Activated CD8-positive, alpha-beta memory T cell treated with anti-CD3 and anti-CD28 coated beads for 1 hour (primary cell): ENCODE measurements at places on chromosomes 4 and X.
A peak's percentile ranks its signal among the peaks of the same experiment; 100 is the strongest.

DNA sequence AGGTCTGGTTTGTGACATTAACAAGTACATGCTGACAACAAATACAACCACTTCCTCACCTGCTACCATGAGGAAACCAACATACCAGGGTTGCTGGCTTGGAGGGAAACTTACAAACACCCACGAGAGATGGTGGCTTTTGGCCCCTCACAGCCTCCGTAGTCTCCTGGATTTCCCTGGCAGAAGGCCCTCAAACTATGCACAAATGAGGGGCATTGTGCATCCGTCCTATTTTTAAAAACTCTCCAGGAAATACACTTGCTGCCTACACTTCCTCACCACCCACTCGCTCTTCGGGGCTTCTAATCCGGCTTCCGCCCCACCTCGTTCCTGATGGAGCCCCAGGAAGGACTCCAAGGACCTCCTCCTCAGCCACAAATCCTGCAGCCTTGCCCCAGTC, 355.0 kb upstream of the GATB start:
- no peak for DNase-seq

- no peak for DNase-seq
These were observed 852.0 kb downstream of the PCDH18 start for GRCh38 chr4:136680271-136680670.

DNA sequence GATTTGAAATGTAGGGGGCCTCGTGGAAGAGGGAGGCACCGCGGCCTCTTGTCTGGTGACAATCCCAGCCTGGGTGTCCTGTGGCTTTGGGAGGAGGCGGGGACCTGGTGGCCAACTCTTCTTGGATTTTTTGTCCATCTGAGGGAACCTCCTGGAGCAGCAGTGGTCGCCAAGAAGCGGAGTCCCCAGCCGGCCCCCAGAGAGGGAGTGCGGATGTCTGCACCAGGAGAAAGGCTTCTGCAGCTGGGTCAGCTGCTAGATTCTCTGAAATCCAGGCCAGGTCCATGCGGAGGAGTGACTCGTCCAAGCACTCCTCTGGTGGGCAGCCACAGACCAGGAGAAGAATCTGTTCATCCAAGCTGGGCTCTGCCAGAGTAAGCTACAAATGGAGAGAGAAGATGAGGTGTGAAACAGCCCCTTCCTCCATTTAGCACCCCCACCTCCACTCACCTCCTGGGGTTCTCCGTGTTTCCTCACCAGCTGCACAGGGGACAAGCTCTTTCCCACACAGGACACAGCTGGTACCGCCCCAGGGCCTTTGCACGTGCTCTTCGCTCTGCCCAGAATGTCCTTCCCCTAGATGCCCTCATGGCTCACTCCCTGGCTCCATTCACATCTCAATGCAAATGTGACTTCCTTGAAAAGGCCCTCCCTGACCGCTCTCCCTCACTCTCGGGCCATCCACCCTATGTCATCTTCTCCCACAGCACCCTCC, 27.6 kb downstream of the C4orf50 start:
- no peak for DNase-seq

- no peak for DNase-seq
These were observed 26.7 kb upstream of the PLAC1 start for GRCh38 chrX:134684956-134685355.

- no peak for DNase-seq
These were observed 1408.9 kb upstream of the PCDH7 start for GRCh38 chr4:29311247-29311646.

- DNase-seq: no peak
These were observed 221.0 kb upstream of the GPRIN3 start for GRCh38 chr4:89528526-89529133.

DNA sequence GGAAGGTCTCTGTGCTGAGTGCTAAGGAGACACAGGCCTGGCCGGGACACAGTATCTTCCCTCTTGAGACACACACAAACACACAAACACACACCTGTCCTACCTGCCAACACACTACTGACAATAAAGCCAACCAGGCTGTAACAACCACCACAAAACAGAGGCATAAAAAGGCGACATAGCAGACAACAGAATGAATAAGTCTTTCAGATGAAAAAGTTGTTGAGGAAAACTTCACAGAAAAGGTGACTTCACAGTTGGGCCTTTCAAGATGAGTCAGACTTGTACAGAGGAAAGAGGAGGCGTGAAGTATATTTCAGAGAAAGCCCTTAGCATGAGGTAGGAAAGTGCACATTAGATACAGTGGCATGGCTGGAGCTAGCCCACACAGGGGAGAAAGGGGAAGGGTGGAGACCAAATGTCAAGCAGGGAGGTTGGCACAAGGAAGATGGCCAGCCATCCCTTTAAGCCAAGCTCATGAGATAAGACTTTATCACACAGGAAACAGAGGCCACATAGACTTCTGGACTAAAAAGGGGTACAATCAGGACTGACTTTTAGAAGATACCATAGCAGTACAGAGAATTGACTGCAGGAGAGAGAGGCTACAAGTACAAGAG, 54.0 kb downstream of the SLC9A7 start:
- no peak for DNase-seq

GRCh38 chr4:1775731-1776500, 17.2 kb upstream of the FGFR3 start:
- DNase-seq: no peak

DNA sequence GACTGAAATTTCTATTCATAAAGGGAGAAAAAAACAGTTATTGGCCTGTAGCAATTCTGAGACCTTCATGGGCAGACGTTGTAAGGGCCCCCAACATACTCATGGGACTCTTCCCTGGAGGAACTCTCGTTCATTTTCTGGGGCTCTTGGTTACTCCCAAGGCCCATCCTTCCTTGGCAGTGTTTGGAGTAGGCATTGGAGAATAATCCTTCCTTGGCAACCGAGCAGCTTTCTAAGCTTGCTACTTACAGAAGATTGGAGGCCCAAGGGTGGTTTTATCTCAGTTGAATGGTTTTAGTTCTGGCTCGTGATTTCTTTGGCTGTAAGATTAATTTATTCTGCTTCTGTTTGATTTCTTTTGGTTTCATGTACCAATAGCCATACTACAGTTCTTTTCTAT, 50.4 kb downstream of the ALG13 start:
- no peak for DNase-seq

DNA sequence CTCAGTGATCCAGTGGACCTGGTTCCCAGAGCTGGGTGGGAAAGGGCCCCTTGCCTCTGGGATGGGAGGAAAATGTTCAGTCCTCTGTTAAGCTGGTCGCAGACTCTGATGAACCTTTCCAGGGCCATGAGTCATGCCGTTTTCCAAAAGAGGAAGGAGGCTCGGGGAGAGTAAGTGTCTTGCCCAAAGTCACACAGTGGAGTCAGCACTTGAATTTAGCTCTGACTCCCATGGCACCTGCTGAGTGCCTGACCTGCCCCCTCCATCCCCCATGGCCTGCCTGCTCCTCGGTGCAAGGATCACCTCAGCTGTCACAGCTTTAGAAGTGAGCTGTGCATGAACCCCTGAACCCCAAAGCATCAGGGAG, 14.0 kb upstream of the KIAA0232 start:
- DNase-seq: no peak

GRCh38 chrX:46257451-46257879, 287.8 kb downstream of the ZNF674 start:
- no peak for DNase-seq

GRCh38 chr4:176262243-176262642, 6.8 kb downstream of the ASB5 start:
- no peak for DNase-seq

DNA sequence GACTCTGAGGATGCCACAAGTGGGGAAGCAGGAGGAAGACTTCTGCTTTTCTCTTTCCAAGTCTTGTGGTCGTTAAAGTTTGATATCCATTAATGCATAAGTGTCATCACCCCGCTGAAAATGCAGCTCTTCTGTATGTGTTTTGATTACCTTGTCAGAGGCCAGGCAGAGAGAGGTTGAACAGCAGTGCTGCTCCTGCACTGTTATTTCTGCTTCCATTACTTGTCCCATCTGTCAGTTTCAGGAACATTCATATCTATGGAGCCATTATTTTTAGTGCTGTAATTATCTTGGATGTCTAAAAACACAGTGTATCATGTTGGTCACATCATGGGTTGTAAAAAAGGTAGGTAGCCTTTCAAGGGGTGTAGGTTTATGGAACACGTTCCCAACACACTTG, 62.0 kb upstream of the ESX1 start:
- no peak for DNase-seq

- DNase-seq: no peak
These were observed 107.8 kb downstream of the TNIP2 start for GRCh38 chr4:2648159-2648814.

DNA sequence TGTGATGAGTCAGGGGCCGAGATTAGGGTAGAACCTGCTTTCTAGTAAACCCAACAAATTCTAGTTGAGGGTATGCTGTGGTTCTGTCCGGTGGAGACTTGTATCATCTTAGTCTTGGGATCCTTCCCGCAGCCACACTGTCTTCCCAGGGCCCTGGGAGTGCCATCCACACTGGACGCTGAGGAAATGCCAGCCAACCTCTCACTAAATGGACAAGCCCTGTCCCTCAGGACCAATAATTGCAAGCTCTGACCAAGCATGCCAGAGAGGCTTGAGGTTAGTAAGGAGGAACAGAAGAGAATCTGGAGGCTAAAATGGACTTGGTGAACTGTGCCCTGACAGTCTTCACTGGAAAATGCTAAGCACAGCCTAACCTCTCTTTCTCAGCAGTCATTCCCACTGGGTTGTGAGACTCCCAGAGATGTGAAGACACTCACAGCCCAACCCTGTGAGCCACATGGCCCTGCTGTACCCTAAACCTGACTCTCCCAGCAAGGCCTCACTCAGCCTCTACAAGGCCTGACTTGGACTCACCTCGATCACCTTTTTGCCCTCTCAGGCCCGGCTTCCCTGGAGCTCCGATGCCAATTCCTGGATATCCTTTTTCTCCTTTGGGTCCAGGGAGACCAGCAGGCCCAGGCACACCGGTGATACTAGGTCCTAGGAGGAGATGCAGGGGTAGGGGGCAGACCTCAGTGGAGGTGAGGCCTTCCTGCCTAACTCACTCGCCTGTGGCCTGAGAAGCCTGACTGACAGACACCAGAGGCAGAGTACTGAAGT, 77.6 kb downstream of the ATG4A start:
- DNase-seq: no peak

- DNase-seq: peak; percentile 40
These were observed 578 bp downstream of the DCUN1D4 start for GRCh38 chr4:51843309-51844152.

DNA sequence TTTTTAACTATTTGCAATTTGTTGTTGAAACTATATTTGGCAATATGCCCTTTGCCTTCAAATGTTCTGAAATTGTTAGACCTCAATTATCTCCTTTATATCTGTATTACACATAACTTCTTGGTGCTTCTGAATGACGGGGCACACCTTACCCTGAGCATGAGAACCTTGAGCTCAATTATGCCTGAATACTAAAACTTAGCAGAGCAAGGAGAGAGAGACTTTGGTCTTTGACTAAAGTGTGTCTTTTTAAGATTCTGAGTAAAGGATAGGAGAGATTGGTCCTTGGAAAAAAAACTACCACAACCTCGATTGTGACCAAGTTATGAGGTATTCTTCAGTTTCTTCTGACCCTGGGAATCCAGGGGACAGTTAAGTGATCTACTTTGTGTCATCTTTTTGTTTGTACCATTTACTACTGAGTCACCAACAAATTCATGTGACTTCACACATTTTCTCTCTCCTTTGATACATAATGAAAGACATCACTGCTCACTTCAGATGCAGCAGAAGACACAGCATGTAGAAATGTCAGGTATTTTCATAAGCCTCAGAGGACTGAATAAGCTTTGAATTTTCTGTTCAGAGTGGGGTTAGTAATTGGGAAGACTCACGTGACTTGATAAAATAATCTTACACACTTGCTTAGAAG, 51.4 kb downstream of the PTTG2 start:
- DNase-seq: no peak

GRCh38 chrX:11893933-11894710, 136.1 kb downstream of the MSL3 start:
- DNase-seq: no peak

DNA sequence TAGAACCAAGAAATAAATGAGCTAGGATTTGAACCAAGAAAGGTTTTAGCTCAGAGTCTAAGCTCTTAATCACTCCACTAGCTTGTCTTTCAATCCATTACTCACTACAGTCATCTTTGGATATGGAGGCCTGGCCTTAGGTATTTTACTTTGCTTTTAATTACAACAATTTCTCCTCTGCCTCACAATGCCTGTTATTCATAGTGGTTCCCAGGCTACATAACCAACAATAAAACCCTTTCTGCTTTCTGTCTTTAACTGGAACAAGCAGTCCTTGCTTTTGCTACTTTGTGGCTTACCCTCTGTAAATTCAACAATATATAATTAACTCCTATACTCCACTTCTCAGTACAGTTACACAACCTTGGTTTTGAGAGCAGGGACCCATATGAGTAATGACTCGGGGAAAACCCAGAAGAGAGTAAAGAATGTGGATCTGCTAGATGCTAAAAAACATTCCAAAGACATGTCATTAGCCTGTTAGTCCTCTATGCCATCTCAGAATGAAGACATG, 94.7 kb upstream of the NAP1L5 start:
- no peak for DNase-seq

- DNase-seq: no peak
These were observed 55.3 kb upstream of the SLC25A43 start for GRCh38 chrX:119343856-119344255.

- no peak for DNase-seq
These were observed 1.1 kb upstream of the ABLIM2 start for GRCh38 chr4:8159537-8160232.

DNA sequence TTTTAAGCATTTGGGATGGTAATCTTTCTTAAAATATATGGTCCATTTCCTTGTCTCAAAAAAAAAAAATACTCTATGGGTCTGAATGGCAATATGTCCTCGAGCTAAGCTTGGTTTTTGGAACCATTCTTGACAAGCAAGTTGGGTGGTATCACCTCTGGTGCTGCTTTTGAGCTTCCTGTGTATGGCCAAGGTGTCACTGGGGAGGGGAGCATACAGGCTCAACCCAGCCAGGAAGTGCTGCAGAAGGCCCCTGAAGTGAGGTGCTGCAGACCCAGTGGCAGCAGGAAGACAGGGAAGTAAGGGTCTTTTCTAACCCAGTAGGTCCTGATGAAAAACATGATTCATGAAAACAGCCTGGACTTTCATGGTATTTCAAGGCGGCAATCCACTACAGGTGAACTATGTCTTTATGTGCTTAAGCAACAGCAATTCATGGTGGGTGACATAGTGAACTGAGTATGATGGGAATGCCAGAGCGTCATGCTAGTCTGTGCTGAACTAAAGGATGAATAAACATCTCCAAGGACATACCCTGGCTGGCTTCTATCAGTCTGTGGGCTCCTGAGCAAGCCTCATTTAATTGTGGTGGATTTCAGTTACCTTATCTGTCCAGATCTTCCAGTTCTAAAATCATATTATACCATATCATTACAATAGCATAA, 15.1 kb downstream of the TRAPPC2 start:
- DNase-seq: no peak

DNA sequence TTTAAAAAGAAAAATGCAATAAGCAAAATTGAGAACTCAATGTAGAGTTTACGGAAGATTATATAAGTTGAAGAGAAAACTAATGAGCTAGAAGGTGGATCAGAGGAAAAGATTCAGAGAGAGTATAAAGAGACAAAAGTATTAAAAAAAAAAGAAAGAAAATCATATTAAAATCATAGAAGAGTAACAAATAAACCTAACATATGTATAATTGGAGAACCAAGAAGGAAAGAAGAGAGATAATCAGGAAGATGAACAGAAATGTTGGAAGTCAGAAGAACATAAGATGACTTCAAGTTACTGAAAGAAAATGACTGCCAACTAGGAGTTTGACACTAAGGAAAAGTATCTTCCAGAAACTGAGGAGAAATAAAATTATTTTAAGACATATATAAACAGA, 34.3 kb upstream of the ANTXR2 start:
- no peak for DNase-seq

GRCh38 chr4:173936861-173937260, 346.6 kb downstream of the FBXO8 start:
- no peak for DNase-seq
